ENCODE measurements at places on chromosomes 6 and 20.

GRCh38 chr6:3669916-3670315 is 81.6 kb downstream of the PXDC1 start:
- no peak for DNase-seq

- DNase-seq: no peak
These were observed 769 bp upstream of the TRPC4AP start for GRCh38 chr20:35093267-35093884.

DNA sequence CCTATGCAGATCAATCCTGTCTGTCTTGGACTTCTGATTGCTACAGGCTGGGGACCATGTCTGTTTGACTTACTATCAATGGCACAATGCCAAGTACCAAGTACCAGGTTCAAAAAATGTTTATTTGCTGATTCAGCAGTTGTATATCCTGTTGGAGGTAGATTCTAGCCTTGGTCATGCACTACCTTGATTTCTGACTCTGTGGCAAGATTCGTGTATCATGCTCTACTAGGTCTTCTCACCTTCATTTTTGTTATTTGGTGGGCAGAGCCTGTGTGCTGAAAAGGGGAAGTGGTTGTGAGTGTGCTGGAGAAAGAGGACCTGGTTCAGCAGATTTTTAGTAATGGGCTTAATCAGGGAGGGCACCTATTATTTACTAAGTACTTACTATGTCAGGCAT is 192.4 kb upstream of the MYLIP start:
- no peak for DNase-seq

DNA sequence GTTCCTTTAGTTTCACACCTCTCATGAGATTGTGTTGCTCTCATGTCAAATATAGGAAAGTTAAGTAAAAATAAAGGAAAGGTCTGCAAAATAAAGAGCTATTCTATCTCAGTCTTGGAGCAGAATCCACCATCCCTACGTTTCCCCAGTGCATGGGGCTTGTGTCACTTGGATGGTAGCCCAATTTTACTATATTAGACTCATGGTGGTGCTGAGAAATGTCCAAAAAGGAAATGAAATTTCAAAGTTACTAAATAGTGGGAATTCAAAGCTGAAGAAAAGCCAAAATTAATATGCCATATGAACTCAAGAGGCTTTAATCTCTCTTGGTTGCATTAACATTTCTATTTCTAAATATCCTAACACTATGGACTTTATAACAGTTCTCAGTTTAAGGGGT is 1283.3 kb upstream of the GJE1 start:
- no peak for DNase-seq

DNA sequence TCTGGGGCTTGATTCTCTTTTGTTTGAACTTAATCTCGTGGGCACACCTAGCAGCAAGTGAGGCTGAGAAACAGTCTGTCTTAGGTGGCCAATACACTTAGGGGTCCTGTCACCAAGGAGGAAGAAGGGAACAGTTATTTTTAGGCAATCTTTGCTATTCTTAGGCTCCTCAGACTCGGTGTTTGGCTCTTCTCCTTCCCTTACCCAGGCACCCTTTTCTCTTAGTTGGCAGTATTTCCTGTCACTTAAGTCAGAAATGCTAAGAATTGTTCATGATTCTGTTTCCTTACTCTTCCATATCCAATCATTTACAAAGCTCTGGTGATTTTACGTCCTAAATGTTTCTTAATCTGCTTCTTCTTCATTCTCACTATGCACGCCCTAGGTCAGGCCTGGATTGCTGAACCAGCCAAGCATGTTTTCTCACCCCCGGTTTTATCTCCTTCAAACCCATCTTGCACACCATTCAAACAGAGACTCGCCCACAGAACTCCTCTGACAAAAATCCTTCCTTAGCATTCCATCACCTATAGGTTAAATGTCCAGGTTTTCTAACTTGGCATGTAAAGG is 45.2 kb upstream of the TMEM217 start:
- DNase-seq: no peak

- no peak for DNase-seq
These were observed 83.3 kb upstream of the QKI start for GRCh38 chr6:163331245-163331644.

- no peak for DNase-seq
These were observed 15.8 kb downstream of the KCNQ2 start for GRCh38 chr20:63456429-63457284.

DNA sequence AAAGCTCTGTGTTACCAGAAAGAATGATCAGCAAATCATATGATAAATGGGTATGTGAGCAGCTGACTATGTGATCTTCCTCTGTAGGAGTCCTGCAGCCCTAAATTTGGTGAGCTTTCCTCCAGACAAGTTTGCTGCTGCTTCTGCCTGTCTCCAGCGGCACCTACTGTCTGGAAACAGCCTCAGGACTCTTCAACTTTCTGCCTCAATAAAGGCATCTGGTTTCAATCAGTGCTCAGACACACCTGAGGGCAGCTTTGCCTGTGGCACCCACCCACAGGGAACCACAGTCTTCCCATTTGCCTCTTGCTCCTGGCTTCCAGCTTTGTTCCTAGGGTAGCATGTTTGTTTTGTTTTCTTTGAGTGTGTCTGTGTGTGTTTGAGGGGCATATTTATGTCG is 727.9 kb upstream of the MAN1A1 start:
- DNase-seq: no peak

DNA sequence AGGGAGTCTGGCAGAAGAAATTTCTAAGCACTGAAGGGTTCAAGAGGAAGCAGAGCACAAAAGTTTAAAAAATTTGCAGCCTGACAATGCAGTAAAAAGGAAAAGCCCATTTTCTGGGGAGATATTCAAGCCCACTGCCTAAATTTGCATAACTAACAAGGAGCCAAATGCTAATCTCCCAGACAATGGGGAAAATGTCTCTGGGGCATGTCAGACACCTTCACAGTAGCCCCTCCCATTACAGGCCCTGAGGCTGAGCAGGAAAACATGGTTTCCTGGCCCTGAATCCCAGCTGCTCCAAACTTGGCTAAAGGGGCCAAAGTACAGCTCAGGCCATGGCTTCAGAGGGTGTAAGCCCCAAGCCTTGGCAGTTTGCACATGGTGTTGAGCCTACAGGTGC is 908.5 kb upstream of the MANEA start:
- DNase-seq: no peak

DNA sequence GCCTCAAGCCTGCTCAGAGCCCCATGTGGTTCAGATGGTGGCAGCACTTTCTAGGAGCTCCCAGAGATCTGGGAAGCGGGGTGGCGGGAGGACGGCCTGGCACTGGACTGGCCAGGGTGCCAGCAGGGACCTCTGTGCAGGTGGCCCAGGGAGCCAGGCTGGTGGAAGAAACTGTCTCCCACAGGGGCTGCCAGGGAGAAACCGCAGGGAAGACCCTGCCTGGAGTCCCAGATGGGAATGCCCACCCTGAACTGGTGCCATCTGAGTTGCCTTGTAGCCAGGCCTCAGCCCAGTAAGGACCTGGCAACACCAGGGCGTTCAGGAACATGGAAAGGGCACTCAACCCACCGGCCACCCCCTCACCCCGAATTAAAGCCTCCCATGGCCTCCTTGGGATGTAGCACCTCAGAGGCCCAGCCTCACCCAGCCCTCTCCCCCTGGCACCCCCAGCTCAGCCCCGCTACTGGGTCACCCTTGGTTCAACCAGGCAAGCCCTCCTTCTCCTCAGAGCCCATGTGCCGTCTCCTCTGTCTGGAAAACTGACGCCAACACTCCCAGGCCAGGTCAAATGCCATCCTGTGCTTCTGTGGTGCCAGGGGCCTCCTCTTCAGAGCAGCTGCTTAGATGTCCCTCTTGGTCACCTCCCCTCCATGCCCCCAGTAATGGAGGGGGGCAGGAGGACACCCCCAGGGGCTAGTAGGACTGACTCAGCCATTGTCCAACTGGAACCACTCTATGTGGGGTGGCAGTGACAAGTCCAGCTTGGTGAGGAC is 5.9 kb upstream of the C20orf144 start:
- no peak for DNase-seq

- DNase-seq: no peak
These were observed 7.3 kb upstream of the FLRT3 start for GRCh38 chr20:14344746-14345145.

- no peak for DNase-seq
These were observed 312.4 kb downstream of the CDKAL1 start for GRCh38 chr6:20846602-20847028.

DNA sequence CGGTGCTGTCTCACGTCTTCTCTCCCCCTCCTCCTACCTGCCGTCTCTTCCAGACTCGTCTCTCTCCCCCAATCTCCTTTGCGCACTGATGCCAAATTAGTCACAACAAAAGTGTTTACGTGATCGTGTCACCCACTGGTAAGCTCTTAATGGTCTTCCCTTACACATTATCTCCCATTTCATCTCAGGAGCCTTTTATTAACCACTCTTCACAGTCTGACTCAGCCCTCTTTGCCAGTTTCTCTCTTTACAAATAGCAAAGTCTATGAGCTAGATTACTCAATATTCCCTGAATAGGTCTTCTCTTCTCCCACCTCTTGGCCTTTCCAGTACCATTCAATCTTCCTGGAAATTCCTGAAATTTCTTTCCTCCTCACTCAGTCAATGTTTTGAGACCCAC is 247.0 kb downstream of the ESR1 start:
- DNase-seq: no peak
